Right ventricle myocardium superior (tissue), 1 donor: ENCODE measurements at places on chromosomes 3 and 15. TPM values are rescaled to one million over a fixed set of nuclear protein-coding genes. Genes with fewer than 3 reads are reported as not detected.

- DNase-seq: peak; percentile 70
Measured at GRCh38 chr3:31980530-31981205, 394 bp downstream of the OSBPL10 start.

The ANXA2 gene
- total RNA-seq: 157 TPM

DNA sequence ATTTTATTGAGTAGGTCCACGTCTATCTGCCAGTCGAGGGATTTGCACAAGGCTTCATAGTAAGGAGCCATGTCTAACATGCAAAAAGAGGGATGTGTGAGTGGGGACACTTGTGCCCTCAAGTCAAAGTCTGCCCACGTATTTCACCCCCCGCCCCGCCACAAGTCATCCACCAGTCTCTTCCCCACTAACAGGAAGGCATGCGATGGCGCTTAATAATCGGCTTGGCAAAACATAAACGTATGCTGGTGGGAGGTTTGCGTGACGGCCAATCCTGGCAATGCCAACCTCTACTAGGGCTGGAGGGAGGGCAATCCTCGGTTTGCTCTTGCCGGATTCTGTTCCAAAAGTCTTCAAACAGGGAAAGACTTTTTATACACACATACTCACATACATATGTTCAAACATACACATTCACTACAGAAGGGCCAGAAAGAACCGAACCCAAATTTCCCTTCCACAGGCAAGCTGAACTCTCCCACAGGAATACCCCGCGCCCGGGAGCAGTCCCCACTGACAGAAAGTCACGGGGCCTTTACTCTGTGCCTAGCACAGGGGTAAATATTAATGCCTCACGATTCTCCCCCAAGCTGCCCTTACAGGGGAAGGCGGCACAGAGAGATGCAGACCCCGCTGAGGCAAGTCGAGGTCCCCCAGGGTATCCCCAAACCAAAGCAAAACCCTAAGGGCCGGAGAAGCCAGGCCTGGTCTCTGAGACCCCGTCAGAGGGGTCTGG, 675 bp downstream of the PSMD6 start:
- no peak for DNase-seq

GRCh38 chr3:145124900-145125678, 1035.9 kb downstream of the PLOD2 start:
- DNase-seq: no peak

DNA sequence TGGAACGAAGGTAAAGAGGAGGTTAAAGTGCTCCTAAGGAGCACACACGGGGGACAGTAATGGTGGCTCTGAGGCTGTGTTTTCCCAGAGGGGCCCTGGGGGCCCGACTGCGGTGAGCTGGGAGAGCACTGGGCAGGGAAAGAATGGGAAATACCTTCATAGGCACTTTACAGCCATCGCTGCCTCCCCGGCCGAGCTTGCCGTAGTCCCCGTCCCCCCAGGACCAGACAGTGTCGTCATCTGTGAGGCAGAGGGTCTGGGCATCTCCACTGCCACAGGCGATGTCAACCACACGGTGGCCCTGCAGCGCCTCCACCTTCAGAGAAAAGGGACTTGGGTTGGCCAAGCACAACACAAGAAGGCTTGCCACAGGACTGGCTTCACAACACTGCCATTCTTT, 32.8 kb upstream of the OCA2 start:
- DNase-seq: no peak

- DNase-seq: no peak
Measured at GRCh38 chr3:13264468-13264795, 155.7 kb downstream of the NUP210 start.

The WDR93 gene
- 0.11 TPM for total RNA-seq

The SNX4 gene
- 17.4 TPM for total RNA-seq

The SSUH2 gene
- total RNA-seq: 1.00 TPM

- DNase-seq: no peak
Measured at GRCh38 chr3:131360191-131360755, 21.3 kb upstream of the NUDT16 start.

GRCh38 chr3:60578936-60579335, 672.3 kb downstream of the FHIT start:
- no peak for DNase-seq

DNA sequence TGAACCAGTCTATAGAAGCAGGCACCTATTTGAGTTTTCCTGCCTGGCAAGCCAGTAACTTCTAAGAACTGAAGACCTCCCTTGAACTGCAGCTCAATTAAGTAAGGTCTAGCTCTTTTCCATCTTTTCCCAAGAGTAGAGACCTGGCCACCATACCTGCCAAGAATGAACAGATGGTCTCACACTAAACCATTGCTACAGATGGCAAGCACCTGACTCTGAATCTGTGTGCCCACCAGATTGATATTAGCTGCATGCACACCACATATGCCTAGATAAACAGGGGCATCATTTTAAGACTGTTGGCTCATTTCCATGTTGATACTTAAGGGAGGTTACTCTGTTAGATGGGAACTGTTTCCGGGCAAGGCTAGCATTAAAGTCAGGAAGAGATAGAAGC, 34.8 kb upstream of the GSK3B start:
- DNase-seq: no peak

GRCh38 chr3:31733234-31733667, 200.5 kb downstream of the STT3B start:
- DNase-seq: no peak

The ADAM10 gene
- total RNA-seq: 69.7 TPM

GRCh38 chr3:194103505-194103904, 32.4 kb upstream of the HES1 start:
- no peak for DNase-seq

DNA sequence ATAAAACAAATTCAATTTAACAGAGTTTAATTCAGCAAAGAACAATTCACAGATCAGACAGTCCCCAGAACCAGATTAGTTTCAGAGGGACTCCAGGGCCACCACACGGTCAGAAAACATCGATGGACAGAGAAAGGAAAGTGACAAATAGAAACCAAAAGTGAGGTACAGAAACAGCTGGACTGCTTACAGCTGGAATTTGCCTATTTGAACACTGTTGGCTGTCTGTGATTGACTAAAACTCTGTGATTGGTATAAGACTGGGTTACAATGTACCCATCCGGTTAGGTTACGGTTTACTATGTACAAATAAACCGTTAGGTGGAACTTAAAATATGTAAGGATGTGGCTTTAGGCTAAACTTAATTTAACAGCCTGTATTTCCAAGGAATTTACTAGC, 30.3 kb downstream of the MOBP start:
- no peak for DNase-seq

GRCh38 chr15:33357845-33358244, 47.1 kb downstream of the RYR3 start:
- no peak for DNase-seq

- DNase-seq: no peak
Measured at GRCh38 chr3:60225848-60226247, 1025.4 kb downstream of the FHIT start.

The SLC24A1 gene
- 2.0 TPM for total RNA-seq

GRCh38 chr3:184545769-184546168, 15.8 kb upstream of the EPHB3 start:
- no peak for DNase-seq

- DNase-seq: no peak
Measured at GRCh38 chr15:63974021-63974420, 72.3 kb downstream of the DAPK2 start.

The SLTM gene
- total RNA-seq: 45.0 TPM

The TRPM7 gene
- total RNA-seq: 27.9 TPM
